Stimulated activated CD4-positive, alpha-beta T cell treated with anti-CD3 and anti-CD28 coated beads, Interleukin-1b, Interleukin-23, amount 100 ng/mL, for 1 hour (primary cell): ENCODE measurements at places on chromosomes 5 and 9.

DNA sequence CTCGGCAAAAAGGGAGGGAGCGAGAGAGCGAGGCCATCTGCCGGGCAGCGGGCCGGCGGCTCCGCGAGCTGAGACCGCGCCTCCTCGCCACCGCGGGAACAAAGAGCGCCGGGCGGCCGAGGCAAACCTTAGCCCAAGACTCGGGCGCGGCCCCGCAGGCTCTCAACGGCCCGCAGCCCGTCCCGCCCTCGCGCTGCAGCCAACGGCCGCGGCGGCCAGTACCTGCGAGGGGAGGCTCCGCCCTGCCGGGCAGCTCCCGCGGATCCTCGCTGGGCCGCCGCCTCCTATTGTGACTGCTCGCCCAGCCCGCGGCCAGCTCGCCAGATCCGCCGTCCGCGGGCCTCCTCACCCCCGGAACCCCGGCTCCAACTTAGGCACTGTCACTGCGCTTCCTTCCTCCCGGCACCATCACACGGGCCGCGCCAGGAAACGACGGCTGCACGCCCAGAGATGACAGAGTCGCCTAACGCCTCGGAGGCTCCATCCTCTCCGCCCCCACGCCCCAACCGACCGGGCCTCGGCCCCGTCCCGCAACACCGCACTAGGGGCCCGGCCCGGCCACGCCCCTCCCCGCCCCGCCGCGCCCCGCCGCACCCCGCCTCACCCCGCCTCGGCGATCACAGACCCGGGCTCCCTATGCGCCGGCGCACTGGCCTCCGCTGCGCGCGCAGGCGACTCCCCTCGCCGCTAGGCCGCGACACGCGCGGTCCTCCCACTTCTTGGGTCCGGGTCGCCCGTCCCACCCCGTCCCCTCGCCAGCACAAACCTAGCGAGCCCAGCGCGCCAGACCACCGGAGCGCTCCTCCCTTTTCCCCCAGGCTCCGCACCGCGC lies 479 bp upstream of the RNF38 start:
- DNase-seq: peak; percentile 87

GRCh38 chr5:146336197-146336596 lies 2.4 kb upstream of the POU4F3 start:
- no peak for DNase-seq

DNA sequence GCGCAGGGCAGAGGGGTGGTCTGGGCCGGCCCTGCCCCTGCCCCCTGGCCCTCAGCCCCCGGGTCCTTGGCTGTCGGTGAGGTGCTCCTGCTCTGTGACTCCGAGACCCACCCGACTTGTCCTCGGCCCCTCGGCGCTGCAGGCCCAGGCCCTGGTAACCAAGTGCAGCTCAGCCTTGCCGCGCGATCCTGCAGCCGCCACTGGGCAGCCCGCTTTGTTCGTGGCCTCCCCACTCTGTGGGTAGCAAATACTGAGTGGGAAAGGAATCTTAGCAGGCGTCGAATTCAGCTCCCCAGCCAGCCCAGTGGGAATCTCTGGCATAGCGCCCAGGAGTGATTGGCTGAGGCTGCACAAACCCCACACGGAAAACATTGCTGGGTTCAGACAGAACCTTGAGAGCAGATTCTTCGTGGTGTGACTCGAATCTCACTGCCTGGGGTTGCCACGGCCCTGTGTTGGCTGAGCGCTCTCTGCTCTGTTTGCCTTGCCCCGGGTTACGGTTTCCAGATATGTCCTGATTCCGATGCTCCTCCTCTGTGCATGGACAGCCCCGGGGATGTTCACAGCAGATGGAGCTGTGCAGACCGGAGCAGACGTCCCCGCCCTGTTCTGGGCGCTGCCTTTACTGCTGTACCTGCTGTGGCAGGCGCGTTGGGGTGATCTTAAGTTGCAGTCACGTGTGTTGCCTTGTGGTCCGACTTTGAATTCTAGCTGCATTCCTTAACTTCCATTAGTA lies 13.4 kb upstream of the EXOC3 start:
- no peak for DNase-seq

- no peak for DNase-seq
Measured at GRCh38 chr5:57550132-57550531, 67.5 kb upstream of the ACTBL2 start.

GRCh38 chr5:108528655-108529054 lies 146.8 kb upstream of the FBXL17 start:
- no peak for DNase-seq

DNA sequence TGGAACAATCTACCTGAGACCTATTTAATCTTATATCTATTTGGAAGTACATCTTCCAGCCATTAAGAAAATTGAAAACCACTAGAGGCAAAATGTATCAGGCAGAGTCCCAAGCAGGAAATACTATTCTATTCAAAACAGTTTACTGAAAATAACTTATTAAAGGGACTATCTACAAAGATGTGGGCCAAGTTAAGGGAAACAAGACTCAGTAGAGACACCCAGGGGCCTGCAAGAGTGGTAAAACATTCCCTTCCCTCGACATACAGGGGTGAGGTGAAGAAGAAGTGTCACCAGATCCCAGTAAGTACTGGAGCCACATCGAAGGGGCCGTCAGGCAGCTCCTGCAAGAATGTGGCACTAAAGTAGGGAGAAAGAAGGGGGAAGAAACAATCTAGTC lies 12.1 kb upstream of the NRG2 start:
- DNase-seq: no peak

GRCh38 chr9:118882684-118883083 lies 486.6 kb downstream of the BRINP1 start:
- DNase-seq: no peak

- no peak for DNase-seq
Measured at GRCh38 chr5:56632199-56632598, 183.2 kb upstream of the MAP3K1 start.

GRCh38 chr5:132430746-132431145 lies 59.8 kb downstream of the IRF1 start:
- DNase-seq: no peak

DNA sequence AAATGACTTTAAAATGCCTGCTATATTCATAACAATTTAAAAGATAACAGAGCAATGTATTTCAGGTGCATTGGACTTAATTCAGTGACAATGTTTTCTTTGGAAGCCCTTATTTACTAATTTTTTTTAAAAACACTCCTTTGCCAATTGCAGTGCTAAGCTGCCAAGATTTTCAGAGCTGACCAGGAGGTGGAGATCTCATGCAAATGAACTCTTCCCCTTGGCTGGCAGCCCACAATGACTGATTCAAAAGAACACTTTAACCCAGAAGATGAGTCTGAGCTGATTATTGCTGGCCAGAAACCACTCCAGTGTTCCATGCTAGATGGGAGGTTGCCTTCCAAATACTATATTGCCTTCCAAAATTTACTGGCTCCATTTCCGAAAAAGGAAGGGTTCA lies 128.3 kb upstream of the CCNH start:
- no peak for DNase-seq

- no peak for DNase-seq
Measured at GRCh38 chr5:102857076-102857818, 102.1 kb downstream of the PAM start.

DNA sequence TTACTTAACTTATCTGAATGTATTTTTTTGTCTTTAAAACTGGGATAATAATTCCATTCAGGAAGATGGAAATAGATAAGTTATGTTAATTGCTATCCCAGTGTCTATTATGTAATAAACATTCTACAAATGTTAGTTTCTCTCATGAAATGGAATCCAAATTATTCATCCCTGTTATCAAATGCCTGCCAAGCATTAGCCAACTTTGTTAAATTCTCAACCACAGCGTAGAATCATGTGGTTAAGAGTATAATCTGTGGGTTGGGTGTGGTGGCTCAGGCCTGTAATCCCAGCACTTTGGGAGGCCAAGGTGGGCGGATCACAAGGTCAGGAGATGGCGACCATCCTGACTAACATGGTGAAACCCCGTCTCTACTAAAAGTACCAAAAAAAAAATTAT lies 912.9 kb upstream of the SEMA6A start:
- DNase-seq: no peak
